Omental fat pad (tissue), 4 donors: ENCODE measurements at places on chromosomes 3 and 15.

DNA sequence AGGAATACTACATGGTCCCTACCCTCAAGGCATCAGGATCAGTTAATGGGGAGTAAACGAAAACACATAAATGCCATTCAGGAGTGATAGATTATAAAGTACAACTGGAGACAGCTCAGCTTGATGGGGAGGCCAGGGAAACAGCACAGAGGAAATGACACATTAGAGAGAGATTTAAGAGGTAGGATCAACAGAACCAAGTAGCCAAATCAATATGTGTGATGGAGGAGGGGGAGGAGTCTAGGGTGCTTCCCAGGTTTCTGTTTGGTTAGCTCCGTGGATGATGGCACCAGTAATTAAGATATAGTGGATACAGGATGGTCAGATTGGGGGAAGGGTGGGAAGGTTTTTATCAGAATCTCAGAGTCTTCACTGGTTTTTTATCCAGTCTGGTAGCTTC, 229.5 kb upstream of the ROPN1 start:
- no peak for DNase-seq

DNA sequence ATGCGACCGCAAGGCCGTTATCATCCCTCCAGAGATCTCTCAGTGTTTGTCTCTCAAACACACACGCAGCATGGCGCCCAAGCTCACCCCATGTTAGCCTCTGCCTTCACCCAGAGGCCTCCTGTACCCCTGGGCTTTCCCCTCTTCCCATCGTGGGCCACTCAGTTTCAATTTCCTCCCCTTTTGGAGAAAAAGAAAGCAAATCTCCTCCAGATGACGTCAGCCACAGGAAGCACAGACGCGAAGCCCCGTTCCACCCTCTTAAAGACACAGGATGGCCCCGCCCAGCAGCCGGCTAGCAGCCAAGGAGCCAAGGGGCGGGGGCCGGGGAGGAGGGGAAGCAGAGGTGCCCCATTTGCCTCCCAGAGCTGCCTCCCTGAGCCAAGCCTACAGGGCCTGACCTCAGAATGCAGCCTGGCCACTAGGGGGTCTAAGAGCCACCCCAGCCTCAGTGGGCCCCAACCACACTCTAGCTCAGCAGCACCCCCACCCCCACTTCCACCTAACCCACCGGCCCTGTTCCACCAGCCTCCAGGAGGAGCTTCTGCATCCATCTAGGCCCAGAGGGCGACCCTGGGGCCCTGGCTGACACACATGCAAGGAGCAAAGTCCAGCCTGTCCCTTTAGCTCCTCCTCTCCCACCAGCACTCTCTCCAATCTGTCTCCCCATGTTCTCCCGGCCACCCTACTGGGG, 26.5 kb downstream of the ATRIP start:
- DNase-seq, result peak; percentile 78

DNA sequence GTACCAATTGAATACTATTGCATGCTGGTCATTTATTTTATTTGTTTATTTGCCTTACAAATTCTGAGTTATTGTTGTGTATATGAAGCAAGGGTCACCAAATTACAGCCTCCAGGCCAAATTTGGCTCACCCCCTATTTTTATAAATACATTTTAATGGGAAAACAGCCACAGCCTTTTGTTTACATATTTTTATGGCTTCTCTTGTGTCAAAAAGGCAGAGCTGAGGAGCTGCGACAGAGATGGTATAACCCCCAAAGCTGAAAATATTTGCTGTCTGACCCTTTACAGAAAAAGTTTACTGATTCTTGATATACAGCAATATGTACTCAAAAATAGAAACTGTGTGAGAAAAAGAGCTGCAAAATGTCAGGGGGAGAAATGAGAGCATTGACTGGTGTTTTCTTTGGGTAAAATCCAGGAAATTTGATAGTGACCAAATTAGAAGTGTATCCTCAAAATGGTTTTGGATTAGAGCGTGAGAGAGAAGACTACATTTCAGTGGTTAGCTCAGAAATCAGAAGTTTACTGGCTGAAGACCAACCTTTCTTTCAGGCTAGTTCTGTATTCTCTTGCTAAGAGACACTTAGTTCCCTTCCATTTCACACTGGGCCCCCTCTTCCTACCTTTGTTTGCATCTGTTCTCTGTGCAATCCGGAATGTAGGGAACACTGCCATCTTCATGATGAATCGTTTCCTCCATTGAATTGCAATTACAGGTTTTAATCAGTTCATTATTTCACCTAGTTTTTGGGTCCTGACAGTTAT, 757.8 kb downstream of the AGBL1 start:
- no peak for DNase-seq

DNA sequence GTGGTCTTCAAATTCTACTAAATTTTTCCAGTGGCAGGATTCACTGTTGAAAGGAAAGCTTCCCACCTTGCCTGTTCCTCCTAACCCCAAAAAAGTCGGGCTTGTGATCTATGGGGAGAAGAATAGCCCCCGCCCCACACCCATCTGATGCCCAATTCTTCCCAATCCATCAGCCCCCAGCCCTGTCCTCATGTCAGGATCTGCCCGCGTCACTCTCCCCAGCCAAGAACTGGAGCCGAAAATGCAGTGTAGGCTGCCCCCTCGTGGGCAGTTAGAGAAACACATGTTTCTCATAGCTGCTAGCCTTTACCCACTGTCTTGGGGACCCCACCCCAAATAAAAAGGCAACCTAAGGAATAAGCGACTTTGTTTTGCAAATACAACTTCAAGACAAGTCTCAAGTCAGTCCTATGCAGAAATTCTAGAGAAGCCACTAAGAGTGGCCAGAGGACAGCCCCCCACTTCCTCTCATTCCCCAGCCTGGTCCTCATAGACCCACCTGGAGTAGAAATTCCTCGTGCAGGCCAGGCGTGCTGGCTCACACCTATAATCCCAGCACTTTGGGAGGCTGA, 13.0 kb upstream of the CSK start:
- DNase-seq, result no peak

DNA sequence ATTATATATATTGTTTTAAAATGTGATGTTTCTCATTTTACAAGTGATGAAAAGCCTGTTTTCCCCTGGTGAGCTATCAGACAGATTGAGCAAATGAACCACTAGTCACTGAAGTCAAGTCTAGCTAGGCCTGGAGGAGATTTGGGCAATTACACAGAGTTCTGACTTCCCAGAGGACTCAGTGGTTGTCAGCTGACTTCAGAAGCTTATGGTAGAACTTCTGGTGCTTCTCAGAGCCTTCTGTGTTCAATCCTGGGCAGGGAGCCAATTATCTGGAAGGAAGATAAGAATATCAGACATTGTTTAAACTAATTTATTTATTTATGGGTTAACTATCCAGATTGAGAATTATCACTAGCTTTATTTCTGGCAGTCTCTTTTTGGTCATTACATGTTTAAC, 37.7 kb upstream of the NAALADL2 start:
- no peak for DNase-seq

DNA sequence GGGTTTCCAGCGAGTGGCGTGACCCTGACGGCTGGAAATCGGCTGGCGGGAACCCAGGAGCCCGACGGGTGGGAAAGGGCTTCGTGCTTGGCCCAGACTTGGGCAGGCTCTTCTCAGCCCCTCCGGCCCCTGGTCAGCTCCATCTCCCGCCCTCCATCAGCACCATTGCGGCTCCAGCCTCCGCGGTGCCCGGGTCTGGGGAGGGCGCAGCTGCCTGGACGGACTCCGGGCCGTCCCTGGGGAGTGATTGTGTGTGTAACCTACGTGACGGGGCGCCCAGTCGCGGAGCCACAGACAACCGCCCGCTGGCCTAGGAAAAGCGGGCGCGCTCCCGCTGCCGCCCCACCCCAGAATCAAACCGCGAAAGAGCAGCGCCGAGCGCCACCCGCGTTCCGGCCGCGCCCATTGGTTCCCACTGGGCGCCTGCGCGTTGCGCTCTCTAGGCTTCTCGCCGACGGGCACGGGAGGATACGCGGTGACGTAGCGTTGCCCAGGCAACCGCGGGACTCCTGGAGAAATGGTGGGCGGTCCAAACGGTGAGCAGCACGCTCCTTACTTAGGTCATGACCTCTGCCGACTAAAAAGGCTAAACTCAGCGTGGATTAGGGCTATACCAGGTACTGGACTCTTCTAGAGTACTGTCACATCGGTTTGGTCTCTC, at the start of gene CFAP20DC:
TSS of gene CFAP20DC (minus strand) at position 355 of the 661 bp plus-strand sequence. CDS start 394 bp downstream, outside the sequence.
- DNase-seq, result peak; percentile 71

DNA sequence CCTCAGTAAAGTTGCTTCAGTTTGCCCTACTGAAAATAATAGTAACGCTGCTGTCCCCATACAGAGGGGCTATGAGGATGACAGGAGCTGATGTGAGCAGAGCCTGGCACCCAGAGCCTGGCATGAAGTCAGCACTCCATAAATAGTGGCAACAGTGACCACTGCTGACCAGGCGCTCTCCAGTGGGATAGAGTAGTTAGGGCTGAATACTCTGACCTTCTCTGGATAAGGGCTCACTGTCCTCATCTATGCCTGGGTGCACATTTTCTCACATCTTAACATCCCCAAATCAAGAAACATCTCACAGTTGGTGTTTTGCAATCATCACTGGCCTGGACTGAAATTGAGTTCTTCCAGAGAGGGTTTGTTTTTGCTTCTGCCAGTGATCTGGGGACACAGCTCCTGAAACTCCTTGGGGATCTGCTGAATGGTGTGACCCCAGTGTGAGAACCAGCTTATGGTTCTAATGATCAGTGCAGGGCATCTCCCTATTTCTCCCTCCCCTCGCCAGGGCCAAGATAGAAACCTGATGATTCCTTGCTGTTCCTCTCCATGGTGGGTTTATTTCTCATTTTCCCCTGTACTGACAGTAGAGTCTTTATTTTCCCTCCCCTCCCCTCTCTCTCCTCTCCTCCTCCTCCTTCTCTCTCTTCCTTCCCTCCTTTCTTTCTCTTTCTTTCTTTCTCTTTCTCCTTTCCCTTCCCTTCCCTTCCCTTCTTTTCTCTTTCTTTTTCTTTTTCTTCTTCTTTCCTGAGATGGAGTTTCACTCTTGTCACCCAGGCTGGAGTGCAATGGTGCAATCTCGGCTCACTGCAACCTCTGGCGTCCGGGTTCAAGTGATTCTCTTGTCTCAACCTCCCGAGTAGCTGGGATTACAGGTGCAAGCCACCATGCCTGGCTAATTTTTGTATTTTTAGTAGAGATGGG, 3.5 kb upstream of the PCSK6 start:
- no peak for DNase-seq

DNA sequence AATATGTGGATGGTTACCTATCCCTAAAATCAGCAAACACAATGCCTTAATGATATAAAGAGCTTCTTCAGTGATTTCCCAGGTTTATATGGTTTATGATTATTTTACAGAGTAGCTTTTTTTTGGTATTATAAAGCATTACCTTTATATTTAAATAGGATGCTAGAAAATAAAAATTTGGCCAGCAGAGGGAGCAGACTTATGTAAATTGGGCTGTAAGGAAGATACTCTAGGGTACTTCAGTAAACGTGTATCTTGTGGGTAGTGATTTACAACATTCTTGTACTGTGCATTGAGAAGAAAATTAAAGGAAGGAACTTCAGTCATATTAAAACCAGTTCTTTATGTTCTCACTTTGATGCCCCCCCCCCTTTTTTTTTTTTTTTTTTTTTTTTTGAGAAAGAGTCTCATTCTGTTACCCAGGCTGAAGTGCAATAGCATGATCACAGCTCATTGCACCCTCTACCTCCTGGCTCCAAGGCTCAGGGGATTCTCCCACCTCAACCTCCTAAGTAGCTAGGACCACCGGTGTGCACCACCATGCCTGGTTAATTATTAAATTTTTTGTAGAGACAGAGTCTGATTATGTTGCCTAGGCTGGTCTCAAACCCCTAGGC, 167.9 kb downstream of the BBX start:
- no peak for DNase-seq

DNA sequence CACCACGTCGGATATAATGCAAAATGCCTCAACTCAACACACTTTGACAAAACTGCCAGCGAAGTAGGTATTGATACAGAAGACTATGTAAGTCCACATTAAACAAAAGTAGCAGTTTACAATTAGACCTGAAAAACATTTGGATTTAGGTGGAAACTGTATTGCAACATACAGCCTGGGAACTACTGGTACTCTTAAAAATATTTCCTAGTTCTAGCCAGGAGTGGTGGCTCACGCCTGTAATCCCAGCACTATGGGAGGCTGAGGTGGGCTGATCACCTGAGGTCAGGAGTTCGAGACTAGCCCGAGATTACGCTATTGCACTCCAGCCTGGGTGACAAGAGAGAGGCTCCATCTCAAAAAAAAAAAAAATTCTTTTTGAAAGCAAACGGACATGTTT, 246.2 kb downstream of the ZBTB20 start:
- no peak for DNase-seq

DNA sequence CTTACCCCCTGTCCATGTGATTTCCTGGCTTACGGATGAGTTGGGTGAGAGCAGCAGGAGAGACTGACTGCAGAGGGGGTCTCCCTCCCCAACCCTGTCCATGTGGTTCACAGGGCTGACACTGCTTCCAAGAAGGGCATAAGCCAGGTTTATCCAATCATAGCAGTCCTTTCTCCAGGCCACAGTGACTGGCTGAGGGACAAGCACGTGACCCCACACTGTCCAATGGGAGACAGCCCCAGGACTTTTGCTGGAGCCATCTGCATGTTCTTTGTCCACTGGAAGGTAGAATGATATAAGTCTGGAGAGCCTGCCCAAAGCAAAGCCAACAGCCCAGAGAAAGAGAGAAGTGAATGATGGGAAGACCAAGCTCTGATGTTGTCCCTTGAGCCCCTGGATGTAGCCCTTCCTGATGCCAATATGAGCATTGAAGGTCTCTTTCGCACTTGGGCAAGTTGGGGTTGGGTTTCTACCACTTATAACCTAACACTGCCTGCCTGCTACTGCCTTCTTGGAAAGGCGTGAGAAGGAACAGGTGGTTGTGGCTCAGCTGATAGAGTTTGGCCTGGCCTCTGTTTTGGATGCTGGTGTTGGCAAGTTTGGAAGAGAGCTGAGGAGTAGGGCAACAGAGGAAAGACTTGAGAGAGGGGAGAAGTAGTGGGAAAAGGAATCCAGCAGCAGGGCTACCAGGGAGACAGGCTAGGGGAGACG, 41.3 kb upstream of the GRIP2 start:
- no peak for DNase-seq

DNA sequence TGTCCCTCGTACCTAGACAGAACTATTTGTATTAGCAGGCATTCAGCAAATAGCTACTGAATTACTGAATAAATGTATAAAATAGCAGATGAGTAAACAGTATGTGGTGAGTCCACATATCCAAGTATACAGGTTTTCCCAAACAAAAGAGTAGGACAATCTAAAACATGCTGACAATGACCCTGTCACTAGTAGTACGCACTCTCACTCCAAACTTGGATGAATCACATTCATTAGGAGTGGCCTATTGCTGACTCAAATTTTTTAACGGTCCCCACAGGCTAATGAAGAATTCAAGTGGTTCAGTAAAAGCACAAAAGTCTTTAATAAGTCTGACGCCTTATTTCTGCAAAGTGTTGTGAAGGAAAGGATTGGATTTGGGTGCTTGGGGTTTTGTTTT, 449.3 kb upstream of the THBS1 start:
- DNase-seq, result no peak

- no peak for DNase-seq
Measured at GRCh38 chr15:89127054-89127702, 38.9 kb downstream of the ABHD2 start.

DNA sequence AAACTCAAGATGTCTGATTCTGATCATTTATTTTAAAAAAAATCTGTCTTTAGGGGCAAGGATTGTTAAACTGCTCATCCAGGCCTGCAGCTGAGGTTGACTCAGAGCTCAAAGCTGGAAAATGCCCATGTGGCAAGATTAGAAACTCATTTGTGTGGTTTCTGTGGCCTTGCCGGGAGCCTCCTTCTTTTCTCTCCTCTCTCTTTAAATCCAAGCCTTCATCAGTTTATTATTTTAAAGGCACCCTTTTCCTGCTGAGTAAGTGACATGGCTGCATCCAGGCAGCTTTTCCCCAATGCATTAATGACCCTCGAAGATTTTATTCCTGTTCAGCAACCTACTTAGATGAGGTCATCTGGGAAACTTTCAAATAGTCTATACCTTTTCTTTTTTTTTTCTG, 221.3 kb upstream of the CDIN1 start:
- no peak for DNase-seq
